Psoas muscle (tissue), 8 donors: ENCODE measurements at places on chromosomes 11 and 22. TPM values are rescaled to one million over a fixed set of nuclear protein-coding genes. Genes with fewer than 3 reads are reported as not detected.

OR8G1 gene
- polyA plus RNA-seq: not detected

GRCh38 chr11:17778352-17778751 lies 43.8 kb downstream of the KCNC1 start:
- DNase-seq: no peak

DNA sequence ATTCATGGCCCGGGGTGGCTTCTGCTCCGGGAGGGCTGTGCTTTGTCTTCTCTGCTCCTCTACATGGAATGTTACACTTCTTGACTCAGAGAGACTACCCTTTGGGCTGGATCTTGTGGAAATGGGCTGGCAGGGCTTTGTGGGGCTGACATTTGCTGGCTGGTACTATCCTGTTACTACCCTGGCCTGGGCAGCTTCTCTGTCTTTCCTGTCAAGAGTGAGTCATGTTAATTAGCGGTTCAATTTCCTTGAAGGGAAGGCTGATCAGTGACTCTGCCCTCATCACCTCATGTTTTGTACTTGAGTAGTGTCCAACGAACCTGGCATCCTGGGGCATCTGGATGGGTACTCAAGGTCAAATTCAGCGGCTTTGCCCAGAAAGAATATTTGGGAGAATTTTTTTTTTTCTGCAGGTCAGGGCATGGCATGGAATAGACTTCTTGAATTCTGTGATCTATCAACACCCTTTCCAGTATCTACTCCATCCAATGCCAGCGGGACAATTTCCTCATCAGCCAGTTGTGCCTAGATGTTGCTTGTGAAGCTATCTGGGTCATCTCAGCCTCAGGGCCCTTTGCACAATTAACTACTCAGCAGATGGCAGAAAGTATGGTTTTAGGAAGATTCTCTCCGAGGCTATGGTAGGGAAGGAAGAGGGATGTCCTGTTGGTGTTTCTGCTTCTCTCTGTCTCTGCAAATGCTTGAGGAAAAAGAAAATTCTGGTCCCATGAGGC lies 140.5 kb upstream of the PLET1 start:
- no peak for DNase-seq

- no peak for DNase-seq
Observed at GRCh38 chr22:32808038-32808445, 6.5 kb downstream of the TIMP3 start.

GRCh38 chr11:126112547-126112946 lies 49.9 kb upstream of the CDON start:
- DNase-seq: peak; percentile 62

DNA sequence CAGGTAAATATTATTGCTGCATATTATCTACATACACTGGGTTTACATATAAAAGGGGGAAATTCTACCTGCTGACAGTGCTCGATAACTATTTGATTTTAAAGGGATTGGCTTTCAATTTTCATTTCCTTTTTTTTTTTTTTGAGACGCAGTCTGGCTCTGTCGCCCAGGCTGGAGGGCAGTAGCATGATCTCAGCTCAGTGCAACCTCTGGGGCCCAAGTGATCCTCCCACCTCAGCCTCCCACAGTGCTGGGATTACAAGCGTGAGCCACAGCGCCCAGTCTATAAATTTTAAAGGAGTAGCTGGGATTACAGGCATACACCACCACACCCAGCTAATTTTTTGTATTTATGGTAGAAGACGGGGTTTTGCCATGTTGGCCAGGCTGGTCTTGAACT lies 3.2 kb upstream of the PCF11 start:
- DNase-seq: no peak

DNA sequence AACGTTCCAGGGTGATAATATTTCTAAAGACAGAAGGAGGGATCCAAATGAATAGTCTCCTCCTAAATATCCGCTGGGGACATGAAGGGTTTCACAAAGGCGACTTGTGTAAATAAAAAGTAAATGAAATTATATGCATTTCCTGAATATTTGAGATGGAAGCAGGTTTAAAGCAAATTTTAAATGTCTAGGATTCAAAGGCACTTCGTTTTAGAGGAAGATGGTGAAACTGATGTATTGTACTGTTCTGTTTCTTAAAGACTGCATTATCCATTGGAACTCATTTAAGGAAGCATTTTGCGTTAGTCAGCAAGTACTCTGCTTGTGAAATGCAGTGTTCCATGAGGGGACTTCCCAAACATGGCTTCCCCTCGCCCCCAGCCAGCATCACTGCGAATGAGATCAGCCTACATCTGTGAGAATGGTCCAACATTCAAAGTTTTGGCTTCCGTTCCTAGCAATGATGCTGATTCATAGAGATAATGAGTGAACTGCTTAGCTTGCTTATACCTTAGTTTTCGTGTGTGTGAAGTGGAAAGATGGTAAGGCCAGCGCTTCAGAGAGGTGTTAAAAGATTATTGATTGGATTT lies 1.5 kb downstream of the RAB39A start:
- DNase-seq: no peak

DNA sequence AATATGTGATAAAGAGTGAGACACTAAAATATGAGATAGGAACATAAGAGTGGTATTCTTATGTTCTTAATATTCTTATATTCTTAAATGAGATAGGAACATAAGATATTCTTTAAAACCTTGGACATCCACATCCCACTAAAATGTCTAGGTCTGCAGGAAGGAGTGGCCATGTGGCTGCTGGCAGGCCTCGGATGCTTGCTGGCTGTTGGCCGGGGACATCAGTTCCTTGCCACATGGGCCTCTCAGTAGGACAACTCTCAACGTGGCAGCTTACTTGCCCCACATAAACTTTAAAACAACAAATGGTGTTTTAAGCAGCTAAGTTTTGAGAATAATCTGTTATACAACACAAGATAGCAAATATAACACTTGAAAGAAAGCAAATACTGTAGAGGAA lies 240.1 kb downstream of the CASP12 start:
- DNase-seq: no peak

DNA sequence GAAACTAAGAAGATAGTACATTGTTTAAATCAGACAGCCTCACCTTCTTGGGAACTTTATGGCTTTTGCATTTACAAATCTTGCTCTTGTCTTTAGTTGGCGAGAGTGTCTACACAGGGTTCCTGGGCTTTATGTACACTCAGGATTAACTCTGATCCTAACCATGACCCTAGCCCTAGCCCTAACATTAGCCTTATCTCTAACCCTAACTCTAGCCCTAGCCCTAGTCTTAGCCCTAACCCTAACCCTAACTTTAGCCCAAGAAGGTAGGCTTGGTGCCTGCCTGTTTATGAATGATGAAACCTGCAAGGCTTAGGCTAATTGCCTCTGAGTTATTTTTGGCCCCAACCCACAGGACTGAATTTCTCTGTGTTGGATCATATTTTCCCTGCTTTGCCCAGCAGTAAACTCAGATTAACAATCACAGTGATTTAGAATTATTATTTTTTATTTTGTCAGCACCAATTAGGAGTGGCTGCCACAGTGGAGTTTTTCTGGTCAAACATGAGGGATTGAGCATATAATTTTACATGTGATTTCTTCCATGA lies 44.1 kb upstream of the OR9Q1 start:
- DNase-seq: no peak
